ENCODE measurements at places on chromosomes 1 and 21. TPM values are rescaled to one million over a fixed set of nuclear protein-coding genes. Genes with fewer than 3 reads are reported as not detected.

Gene RNU1-2
- under 0.01 TPM for total RNA-seq

Gene RHEX
- 3.6 TPM for total RNA-seq

Gene HSD3B2
- not detected for total RNA-seq

Gene DIO1
- total RNA-seq: not detected

Gene TIE1
- total RNA-seq: 10.0 TPM

Gene COL8A2
- 1.8 TPM for total RNA-seq

Gene MROH9
- not detected for total RNA-seq

Gene NPPB
- total RNA-seq: not detected

Gene CD101
- total RNA-seq: 1.4 TPM
